ENCODE measurements at places on chromosomes 6 and 20. TPM values are rescaled to one million over a fixed set of nuclear protein-coding genes. Genes with fewer than 3 reads are reported as not detected.

Gene GABRR1
- not detected for total RNA-seq

Gene EPHA7
- not detected for total RNA-seq

Gene PLA2G7
- total RNA-seq: not detected

Gene SLC24A3
- total RNA-seq: not detected

Gene BNIP5
- total RNA-seq: not detected

Gene TMEM170B
- total RNA-seq: 1.4 TPM

Gene GDAP1L1
- total RNA-seq: not detected

Gene SLC22A16
- 0.15 TPM for total RNA-seq

Gene NKAIN2
- not detected for total RNA-seq

Gene CALHM5
- total RNA-seq: 0.34 TPM

Gene SYNJ2
- 3.1 TPM for total RNA-seq

Gene IMPG1
- total RNA-seq: not detected
